Stimulated activated CD4-positive, alpha-beta T cell treated with anti-CD3 and anti-CD28 coated beads, Interleukin-15, amount 100 ng/mL, for 48 hours (primary cell): ENCODE measurements at places on chromosomes 2 and 18.

DNA sequence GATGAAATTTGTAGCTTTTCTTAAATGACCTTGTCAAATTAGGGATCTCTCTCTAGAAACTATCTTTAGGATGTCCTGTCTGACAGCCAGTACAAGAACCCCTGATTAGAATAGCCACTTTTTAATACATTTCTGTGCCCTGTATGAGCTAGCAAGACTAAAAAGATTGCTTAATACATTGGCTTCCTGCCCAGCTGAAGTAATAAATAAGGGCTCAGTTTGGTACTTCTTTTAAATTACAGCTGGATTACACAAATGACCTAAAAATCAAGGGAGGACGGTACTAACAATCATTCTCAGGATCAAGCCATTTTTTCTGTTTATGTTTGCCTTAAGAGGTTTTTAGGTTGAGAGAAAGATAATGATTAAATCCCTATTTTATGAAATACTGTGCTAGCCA, 11.6 kb upstream of the OLA1 start:
- no peak for DNase-seq

GRCh38 chr2:12270876-12271588, 445.7 kb upstream of the TRIB2 start:
- DNase-seq = peak; percentile 9

DNA sequence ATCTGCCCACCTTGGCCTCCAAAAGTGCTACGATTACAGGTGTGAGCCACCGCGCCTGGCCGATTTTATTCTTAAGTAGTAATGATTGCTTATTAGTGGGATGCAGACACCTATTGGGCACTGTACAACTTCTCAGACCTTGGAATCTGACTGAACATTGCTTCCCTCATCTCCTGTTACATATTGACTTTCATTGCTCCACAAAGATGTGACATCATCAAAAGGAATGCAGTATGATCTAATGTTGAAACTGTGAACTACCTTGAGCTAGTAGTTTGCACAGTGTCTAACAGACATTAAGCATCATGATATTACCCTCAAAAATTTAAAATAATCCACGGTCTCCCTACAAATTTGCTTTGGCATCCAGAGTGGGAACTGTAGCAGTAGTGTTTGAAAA, 109.8 kb upstream of the SIX2 start:
- no peak for DNase-seq

DNA sequence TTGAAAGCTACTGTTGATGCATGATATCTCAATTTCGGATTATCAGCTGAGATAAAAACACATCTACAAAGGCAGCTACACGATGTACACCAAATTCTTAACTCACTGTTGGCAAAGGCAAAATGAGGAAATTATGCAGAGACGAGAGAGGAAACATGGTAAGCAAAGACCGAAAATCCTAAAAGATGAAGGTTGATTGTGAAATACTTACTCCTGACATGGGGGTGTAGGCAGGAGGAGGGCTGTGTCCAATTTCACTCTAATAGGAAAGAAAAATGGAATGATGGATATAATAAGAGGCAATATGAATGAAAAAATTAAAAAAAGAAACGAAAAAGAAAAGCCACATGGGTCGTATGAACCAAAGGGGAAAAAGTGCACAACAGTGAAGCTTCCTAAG, 831.3 kb downstream of the CPS1 start:
- no peak for DNase-seq

GRCh38 chr2:100856732-100857131, 36.8 kb downstream of the NPAS2 start:
- no peak for DNase-seq

DNA sequence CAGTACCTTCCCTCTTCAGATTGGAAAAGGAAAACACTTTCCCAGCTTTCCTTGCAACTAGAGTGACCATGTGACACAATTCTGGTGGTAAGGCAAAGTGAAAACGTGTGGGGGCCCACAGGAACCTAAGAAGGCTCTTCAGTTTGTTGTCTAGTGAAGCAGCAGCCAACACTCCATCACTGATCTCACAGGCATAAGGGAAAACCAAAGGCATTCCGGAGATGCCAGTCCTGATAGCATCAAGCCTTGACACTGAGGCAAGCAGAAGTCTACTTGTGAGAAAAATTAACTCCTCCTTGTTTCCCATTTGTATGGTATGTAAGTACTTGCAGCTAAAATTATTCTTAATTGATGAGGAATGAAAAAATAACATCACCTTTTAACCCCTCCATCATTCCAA, 88.3 kb downstream of the ETAA1 start:
- no peak for DNase-seq

- DNase-seq = peak; percentile 33
Measured at GRCh38 chr2:175180701-175181103, 808 bp downstream of the ATP5MC3 start.
